Karpas-422 (cell line): ENCODE measurements at places on chromosomes 5 and 9. TPM values are rescaled to one million over a fixed set of nuclear protein-coding genes. Genes with fewer than 3 reads are reported as not detected.

PDLIM4 gene
- total RNA-seq, result not detected in 2 replicates

XRCC4 gene
- total RNA-seq, result 14.8 and 22.2 TPM in 2 replicates

WNT8A gene
- total RNA-seq, result not detected in 2 replicates

MORN5 gene
- total RNA-seq, result not detected in 2 replicates

FAM221B gene
- not detected in 2 replicates for total RNA-seq

NEUROG1 gene
- total RNA-seq, result not detected in 2 replicates

PCDHGA6 gene
- 10.9 and 14.5 TPM in 2 replicates for total RNA-seq

AHRR gene
- total RNA-seq, result 2.5 and 2.6 TPM in 2 replicates

DDX31 gene
- 19.5 and 21.8 TPM in 2 replicates for total RNA-seq

CCNG1 gene
- 109 and 270 TPM in 2 replicates for total RNA-seq

KCNT1 gene
- total RNA-seq, result not detected in 2 replicates

LRRC19 gene
- not detected in 2 replicates for total RNA-seq

FOXD4L3 gene
- 0.22 TPM in 1 of 2 replicates, not detected in the other for total RNA-seq

DMRTA1 gene
- not detected in 2 replicates for total RNA-seq

- DNase-seq, result no peak
These were observed 323.8 kb downstream of the PSAT1 start for GRCh38 chr9:78620764-78621163.

- DNase-seq, result no peak
These were observed 116.5 kb downstream of the ANKRD55 start for GRCh38 chr5:56116599-56117141.

DNA sequence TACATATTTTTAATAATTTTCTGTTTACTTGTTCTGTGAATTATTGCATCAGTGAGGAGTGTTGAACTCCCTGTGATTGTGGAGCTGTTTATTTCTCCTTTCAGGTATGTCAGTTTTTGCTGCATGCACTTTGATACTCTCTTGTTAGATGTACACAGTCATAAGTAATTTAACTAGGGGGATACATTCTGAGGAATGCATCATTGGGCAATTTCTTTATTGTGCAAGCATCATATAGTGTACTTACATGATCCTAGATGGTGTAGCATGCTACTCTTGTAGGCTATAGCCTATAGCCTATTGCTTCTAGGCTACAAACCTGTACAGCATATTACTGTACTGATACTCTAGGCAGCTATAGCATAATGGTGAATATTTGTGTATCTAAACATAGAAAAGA lies 9.5 kb downstream of the DENND4C start:
- no peak for DNase-seq

GRCh38 chr5:124654418-124654817 lies 92.0 kb downstream of the ZNF608 start:
- peak; percentile 37 for DNase-seq

DNA sequence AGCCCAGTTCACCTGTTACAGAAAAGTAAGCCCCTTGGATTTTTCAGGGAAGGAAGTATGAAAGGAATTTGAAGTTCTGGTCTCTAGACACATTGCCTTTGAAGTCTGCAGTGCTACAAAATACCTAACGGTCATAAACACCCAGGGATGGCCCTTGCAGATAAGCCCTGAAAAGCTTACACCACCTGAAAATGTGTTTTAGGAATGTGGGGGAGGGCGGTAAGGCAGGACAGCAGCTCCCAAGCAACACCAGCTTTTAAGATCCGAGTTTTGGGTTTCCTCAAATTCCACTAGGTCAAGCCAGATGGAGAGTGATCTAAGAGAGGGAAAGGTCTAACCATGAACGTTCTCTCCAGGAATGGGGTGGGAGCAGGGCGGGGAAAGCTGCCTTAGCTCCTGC lies 114.1 kb upstream of the PANK3 start:
- no peak for DNase-seq

- DNase-seq, result no peak
These were observed 15.1 kb downstream of the ZFAND5 start for GRCh38 chr9:72349911-72350310.

GRCh38 chr5:96962540-96962991 lies 26.7 kb downstream of the LNPEP start:
- no peak for DNase-seq

GRCh38 chr5:39194466-39195136 lies 24.8 kb downstream of the FYB1 start:
- DNase-seq, result no peak

DNA sequence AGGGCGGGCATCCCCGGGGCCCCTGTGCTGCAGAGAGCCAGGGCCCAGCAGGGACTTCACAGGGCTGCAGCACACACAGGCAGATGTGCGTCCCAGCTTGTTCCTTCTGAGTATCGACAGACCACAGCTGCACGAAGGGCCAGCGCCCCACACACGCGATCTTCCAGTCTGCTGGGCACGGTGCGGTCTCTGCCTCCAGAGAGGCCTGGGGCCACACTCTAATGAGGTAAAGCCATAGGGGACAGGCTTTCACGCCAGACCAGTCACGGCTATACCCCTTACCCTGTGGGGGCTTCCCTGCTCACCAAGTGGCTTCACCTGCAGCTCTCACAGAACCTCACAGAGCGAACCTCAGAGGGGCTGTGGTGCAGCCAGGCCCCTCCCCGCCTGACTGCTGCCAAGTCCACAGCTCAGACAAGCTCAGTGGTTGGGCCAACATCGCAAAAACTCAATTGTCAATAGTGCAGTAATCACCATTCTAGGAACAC lies 82.2 kb downstream of the SHB start:
- DNase-seq, result no peak

GRCh38 chr9:136657974-136658848 lies 4.5 kb upstream of the EGFL7 start:
- DNase-seq, result no peak

- no peak for DNase-seq
These were observed 157.6 kb upstream of the CCNH start for GRCh38 chr5:87570366-87570765.

- no peak for DNase-seq
These were observed 339.9 kb downstream of the ARL15 start for GRCh38 chr5:53970475-53970874.

DNA sequence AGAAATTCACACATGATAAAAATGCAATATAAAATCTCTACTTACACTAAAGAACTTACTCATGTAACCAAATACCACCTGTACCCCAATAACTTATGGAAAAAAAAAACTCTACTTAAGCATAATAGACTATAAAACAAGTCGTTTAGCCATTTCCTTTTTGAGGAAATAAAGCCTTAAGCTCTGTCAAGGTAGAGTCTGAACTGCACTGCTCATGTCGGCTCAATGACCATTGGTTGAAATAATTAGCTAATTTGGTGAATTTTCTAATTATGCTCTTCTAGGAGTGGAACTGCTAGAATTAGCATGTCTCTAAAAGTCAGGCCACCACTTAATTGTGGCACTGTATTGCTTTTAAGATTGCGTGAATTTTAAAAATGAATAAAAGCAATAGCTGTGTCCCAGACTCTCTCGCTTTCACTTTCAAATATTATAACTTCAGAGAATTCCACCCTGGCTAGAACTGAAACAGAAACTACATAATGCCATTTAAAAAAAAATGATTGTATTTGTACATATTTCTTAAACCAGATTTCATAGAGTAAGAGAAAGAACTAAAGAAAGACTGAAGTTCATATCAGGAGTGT lies 113.0 kb upstream of the PCA3 start:
- no peak for DNase-seq

DNA sequence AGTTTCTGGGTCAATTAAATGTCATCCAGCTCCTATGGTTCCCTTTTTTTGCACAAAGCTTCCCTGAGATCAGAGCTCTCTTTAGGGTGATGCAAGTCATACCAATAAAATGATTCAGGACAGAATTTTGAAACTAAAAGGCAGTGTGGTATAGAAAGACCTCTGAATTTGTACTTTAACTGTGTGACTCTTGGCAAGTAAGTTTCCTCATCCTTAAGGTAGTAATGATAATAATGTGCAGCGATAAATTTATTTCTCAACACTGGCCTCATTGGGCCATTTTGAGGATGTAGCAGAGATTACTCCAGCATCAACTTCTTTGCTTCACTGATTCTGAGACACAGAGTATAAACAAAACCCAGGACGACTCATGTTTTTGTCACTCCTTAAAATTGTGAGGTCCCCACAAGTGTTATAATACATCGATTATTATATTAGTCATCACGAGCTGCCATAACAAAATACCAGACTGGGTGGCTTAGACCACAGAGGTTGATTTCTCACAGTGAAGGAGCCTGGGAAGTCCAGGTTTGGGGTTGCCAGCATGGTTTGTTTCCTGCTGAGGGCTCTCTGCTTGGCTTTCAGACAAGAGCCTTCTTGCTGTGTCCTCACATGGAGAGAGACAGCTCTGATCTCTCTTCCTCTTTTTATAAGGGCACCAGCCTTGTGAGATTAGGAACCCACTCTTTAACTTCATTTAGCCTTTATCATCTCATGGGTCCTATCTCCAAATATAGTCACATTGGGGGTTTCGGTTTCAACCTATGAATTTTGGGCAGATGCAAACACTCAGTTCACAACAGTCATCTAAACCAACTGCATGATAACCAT lies 293.0 kb downstream of the ZNF608 start:
- DNase-seq, result peak; percentile 79

- DNase-seq, result no peak
These were observed 202.1 kb downstream of the SNX18 start for GRCh38 chr5:54719384-54720283.

DNA sequence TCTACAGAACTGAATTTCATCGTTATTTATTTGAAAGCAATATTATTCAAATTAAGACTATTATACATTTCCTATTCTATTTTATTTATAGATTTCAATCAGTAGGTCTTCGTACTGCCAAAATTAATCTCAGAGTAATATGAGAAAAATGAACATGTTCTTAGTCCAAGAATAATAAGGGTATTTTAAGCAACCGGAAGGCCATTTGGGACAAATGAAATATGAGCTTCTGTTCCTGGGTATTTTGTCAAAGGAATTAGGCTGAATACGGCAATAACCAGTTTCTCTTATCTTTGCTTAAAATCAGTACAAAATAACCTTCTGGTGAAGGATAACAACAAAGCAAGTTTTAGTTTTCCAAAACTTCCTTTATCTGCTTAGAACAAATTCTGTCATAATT lies 410.3 kb upstream of the PRR16 start:
- DNase-seq, result no peak
